ENCODE measurements at places on chromosomes 1 and 21.

GRCh38 chr1:63928186-63929105, 154.6 kb downstream of the ROR1 start:
- DNase-seq = no peak

- no peak for DNase-seq
Observed at GRCh38 chr1:1431845-1432273, 3.6 kb upstream of the VWA1 start.

- DNase-seq = no peak
Observed at GRCh38 chr1:34371829-34372532, 195.3 kb downstream of the C1orf94 start.

GRCh38 chr1:153957744-153958110, 685 bp downstream of the CRTC2 start:
- DNase-seq = no peak

DNA sequence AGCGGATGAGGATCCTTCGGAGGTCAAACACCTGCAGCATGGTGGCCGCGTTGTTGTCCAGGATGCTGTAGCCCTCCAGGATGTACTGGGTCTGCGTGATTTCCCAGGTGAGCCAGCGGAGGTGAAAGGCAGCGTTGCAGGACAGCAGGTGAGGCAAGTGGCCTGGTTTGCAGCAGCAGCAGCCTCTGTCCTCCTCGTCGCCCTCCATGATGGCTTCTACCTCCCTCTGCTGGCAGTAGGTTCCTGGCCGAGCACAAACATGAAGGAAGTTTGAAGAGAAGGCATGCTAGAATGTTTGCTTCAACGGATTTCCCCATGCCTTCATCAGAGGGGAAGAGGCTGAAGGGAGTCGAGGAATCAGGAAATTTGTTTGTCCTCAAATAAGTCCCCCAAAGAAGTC, 74.7 kb downstream of the NTPCR start:
- no peak for DNase-seq

- DNase-seq = no peak
Observed at GRCh38 chr1:19644395-19644680, 227 bp downstream of the NBL1 start.

DNA sequence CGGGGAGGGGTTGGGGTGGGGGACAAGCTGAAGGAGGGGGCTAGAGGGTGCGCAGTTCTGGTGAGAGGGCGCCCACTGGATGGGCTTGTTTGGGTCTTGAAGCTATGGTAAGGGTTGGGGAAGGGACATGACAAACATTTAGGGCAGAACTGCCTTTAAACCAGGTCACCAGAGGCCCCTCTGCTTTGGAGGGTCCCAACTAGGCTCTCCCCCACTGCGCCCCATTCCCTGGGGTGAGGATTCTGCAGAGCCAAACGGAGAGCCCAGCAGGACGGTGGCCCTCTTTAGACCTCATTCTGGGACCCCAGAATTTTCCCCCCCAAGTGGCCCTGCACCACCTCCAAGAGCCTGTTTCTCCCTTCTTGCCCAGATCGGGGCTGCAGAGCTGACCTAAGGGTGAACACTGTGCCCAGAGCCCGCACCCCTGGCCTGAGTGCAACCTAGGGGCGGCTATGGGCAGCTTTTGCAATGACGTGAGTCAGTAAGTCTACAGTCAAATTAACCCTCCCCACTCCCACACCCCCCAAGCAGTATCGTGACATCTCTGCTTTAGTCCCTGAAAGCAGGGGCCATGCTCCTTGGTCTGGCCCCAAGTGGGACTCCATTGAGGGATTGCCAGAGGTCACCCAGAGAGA, 593.8 kb downstream of the MATN1 start:
- DNase-seq = no peak

DNA sequence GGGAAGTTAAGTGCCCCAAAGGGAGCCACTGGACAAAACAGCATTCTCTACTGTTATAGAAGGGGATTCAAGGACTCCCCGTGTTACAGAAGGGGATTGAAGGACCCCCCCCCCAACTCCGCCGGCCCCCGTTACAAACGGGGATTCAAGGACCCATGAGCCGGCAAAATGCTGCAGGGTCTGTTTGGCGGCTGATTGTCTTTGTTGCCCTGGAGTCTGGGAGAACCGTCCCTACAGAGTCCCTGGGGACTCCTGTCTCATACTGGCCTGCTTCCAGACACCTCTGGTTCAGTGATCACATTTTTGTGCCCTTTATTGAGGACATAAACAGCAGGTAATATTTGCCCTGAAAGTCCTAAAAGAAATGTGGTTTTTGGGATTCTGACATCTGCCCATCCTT, 96.4 kb downstream of the SYF2 start:
- no peak for DNase-seq

- no peak for DNase-seq
Observed at GRCh38 chr1:97277891-97278654, 556.5 kb downstream of the PTBP2 start.

- no peak for DNase-seq
Observed at GRCh38 chr1:224170748-224171478, 12.1 kb upstream of the DEGS1 start.

- no peak for DNase-seq
Observed at GRCh38 chr1:154987326-154987725, 4.2 kb downstream of the FLAD1 start.

- DNase-seq = no peak
Observed at GRCh38 chr1:87968197-87968955, 639.7 kb downstream of the LMO4 start.

Data from stimulated activated CD4-positive, alpha-beta T cell treated with anti-CD3 and anti-CD28 coated beads, Interleukin-12 subunit alpha, Interleukin-12 subunit beta, amount 100 ng/mL, for 4 hours (primary cell).